Stimulated activated CD4-positive, alpha-beta T cell treated with anti-CD3 and anti-CD28 coated beads, Interleukin-4, amount 100 ng/mL, for 1 hour (primary cell): ENCODE measurements at places on chromosomes 3 and 15.

- no peak for DNase-seq
Observed at GRCh38 chr3:172202797-172203196, 163.4 kb downstream of the FNDC3B start.

DNA sequence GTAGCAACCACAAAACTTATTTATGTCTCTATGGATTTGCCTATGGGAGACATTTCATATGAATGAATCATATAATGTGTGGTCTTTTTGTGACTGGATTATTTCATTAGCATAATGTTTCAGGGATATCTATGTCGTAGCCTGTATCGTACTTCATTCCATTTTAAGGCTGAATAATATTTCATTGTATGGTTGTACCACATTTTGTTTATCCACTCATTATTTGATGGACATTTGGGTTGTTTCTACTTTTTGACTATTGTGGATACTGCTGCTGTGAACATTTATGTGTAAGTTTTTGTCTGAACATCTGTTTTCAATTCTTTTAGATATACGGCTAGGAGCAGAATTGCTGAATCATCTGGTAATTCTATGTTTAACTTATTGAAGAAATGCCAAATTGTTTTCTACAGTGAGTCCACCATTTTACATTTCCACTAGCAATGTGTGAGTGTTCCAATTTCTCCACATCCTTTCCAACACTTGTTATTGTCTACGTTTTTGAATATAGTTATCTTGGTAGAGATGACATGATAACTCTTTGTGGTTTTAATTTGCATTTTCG is 134.4 kb upstream of the DAZL start:
- no peak for DNase-seq

DNA sequence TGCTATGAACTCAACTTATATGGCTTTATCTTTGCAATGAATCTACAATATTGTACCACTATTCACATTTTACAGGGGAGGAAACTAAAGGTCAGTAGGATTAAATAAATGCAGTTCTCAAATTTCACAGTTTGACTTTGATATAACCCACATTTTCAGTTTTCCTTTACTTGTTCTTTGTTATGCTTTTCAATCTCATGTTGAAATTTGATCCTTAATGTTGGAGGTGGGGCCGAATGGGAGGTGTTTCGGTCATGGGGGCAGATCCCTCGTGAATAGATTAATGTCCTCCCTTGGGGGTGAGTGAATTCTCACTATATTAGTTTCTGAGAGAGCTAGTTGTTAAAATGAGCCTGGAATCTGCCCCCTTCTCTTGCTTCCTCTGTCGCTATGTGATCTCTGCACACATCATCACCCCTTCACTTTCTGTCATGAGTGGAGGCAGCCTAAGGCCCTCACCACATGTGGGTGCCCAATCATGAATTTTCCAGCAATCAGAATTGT is 44.7 kb downstream of the CD200 start:
- DNase-seq: no peak

DNA sequence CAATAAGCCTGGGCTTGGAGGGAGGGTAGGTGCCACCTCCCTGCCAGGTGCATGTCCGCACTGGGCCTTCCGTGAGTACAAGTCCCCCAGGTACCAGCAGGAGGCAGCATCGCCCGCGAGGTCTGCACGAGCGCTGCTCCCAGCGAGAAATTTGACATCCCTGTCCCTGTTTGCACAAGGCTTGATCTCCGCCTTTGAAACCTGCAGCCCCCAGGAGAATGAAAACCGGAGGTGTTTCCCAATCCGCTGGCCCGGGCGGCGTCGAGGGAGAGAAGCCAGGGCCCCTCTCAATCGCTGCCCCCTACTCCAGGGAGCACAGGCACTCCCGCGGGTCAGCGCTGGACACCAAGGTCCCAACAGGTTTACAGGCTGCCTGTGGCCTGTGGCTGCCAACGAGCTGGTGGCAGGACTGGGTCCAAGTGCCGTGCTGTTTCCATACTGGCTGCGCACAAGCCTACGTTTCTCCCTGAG is 961 bp downstream of the HAPLN3 start:
- peak; percentile 89 for DNase-seq

DNA sequence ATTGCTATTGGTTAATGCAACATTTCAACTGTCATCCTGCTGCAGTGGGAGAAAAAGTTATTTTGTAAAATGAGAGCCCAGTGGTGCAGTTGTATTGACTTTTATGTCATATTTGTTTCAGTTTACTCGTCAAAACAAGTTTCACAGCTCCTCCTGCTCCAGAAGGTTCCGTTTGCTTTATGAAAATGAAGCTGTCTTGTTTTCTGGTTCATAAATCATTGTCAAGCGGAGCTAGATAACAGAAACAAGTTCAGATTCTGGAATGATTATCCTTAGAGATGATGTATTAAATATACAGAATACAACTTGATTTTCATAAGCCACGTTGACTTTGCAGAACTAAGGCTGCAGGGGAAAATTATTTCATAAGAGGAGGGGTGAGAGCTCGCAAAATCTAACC is 970.5 kb upstream of the NR2F2 start:
- DNase-seq: no peak

DNA sequence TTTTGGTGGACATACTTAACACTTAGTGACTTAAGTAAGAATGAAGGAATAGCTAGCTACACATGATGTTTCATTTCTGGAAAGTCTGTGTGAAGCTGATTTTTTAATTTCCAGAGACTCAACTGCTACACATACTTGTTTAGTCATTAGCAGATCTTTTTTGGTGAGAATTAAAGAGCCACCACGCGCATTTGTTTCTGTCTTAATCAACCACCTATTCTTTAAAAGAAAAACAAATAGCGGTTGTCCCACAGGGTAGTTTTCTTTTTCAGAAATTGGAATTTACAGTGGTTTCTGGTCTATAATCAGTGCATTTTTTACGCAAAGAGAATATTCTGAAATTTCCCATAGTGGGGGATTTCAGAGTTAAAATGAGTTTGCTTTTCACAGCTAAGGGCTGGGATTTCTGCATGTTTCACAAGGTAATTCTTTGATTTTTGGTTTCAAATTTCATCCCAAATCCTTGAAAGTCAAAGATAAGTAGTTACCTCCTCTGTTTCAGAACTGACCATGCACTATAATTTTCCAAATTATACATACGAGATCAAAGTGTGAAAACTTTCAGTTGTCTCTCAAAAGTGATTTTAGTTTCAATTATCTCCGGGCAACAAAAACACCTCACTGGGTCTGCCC is 631.0 kb upstream of the GRM7 start:
- DNase-seq: no peak

GRCh38 chr15:69478259-69478781 is 25.7 kb downstream of the RPLP1 start:
- DNase-seq: peak; percentile 62

DNA sequence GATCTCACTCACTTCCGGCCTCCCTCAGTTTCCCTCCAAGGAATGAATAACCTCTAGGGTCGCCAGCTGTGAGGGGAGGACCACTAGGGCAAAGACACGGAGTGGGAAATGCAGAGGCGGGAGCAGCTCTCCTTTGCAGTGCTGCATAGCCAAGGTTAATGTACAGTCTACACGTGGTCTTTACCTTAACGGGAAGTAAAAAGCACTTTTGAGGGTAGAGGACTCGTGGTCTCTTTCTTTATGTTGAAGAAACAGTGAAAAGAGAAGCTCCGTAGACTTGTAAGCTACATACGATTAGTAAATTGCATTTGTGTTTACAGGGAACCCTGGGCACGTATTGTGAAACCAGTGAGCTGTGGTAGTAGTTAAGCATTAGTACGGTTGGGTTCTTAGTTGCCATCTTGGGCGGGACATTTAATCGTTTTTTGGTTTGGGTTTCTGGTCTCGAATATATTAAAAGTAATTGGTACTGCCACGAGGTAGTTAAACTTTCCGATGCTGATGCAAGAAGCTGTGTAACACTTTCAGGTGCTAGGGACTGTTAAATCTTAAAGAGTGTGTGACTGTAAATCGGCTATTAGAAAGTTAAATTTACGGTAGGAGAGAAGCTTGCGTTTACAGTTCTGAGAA is 828 bp downstream of the U2SURP start:
- no peak for DNase-seq

- DNase-seq: no peak
Observed at GRCh38 chr15:65841121-65841930, 28.0 kb upstream of the RAB11A start.

DNA sequence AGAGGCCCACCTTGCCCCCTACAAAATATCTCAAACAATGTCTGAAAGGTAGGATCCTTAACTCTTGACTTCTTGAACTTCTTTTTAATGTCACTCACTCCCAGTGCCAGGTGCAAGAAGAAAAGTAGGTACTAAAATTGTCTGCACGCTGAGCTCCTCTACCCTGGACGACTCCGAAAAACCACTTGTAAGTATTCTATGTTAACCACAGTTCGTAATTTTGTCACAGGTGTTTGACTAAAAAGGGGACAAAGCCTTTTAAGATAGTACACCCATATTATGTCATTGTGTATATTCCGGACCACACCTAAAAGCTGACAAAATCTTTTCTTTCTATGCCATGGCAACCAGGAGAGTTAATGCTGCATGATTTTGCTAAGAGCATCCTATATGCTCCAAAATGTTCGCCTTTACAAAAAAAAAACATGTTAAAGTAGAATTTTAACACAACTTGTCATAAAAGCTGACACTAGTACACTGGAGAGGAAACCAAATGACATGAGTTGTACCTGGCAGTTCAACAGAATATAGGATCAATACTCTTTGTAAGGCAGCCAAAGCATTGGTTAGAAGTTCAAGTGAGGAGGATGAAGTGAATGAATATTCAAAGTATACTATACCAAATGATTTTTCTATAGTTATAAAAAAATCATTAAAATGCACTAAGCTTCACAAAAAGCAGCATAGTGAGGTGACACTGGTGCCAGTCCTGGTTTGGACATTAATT is 210.5 kb downstream of the FOXP1 start:
- no peak for DNase-seq

GRCh38 chr3:61627768-61628185 is 66.4 kb downstream of the PTPRG start:
- DNase-seq: no peak

- no peak for DNase-seq
Observed at GRCh38 chr3:41740374-41740886, 221.5 kb downstream of the ULK4 start.

DNA sequence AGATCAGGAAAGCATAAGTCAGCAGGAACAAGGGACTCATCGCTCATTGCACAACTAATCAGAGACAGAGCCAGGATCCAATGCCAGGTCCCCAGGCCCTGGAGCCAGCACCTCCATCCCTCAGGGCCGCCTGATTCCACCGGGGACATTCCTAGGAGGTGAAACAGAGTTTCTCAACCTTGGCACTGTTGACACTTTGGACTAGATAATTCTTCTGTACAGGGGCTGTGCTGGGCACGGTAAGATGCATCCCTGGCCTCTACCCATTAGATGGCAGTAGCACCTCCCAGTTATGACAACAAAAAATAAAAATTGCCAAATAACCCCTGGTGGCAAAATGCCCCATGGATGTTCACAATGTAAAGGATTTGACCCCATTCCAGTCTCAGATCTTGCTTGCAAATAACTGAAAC is 127.7 kb downstream of the MTHFS start:
- DNase-seq: no peak

GRCh38 chr3:17179381-17180205 is 294.8 kb downstream of the PLCL2 start:
- DNase-seq: no peak

DNA sequence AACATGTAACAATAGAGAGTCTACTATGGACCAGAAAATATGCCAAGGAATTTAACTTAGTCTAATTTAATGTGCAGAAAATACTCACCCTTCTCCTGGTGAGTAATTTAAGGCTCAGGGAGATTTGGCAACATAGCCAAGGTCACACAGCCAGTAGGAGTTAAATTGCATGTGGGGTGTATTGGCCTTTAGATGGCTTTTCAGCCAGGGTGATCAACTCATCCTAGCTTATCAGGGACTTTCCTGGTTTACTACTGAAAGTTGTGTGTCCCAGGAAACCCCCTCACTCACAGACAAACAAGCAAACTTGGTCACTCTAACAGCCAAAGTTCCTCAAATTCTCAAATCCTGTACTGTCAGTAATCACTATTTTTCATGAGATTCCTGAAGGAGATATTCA is 2.6 kb upstream of the SLC9A9 start:
- no peak for DNase-seq

DNA sequence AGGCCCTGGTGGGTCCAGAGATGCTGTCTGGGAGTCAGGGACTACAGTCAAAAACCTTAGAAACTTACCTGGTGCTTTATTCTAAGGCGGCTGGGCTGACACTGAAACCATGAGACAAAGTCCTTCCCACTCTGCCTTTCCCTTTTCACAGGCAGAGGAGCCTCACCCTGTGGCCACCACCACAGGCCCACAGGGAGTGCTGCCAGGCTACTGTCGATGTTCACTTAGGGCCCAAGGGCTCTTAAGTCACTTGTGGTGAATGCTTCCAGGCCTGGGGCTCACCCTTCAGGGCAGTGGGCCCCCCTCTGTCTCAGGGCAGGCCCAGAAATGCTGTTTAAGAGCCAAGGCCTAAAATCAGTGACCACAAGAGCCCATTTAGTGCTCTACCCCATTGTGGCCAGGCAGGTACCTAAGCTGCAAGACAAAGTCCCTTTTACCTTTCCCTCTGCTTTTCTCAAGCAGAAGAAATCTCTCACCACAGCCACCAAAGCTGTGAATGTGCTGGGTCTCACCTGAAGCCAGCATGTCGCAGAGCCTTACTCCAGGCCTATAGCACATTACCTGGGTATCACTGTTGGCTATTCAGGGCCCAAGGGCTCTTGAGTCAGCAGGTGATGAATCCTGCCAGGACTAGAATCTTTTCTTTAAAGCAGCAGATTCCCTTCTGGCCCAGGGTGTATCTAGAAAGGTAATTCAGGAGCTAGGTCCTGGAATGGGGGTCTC is 39.5 kb upstream of the GOLGA6B start:
- no peak for DNase-seq

DNA sequence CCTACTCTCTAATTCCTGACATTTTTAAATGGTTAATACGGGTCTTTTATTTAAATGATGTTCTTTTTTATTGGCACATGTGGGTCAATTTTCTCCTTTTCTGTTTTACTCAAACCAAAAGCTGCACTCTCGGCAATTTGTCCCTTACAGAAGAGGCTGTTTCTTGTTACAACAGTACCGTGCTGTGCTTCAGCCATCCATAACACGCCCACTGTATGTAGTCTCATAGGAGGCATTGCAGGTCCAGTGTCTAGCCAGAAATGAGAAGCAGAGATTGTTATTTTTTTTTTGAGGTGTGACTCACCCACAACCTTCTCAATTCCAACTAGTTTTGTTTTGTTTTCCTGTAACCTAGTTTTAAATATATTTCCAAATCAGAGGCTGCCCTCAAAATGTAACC is 164.6 kb downstream of the GMNC start:
- no peak for DNase-seq

DNA sequence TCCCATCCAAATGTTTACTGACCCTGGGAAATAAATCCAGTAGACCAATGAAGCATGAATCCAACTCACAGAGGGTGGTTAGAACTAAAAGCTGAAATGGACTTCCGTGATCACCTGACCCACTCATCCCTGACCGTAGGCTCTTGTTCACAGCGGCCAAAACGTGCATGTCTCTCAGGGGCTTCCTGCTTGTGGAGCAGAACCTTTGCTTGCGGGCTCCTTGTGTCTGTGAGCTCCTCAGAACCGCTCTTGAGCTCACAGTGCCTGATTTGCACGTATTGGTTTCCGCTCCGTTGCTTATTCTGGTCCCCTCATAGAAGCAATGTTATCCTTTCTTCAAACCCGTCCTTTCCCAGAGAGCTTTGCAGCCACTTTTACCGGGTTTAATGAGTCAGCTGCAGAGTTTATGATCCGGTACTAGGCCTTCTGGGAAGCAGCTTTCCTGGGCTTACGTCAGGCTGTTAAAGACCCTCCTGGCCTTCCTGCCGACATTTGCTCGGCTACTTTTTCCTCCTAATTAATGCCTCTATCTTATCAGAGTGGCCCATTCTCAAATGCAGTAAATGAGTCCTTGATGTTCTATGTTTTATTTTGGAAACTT is 35.4 kb downstream of the LIPC start:
- no peak for DNase-seq
